ENCODE measurements at places on chromosomes 5 and 9. TPM values are rescaled to one million over a fixed set of nuclear protein-coding genes. Genes with fewer than 3 reads are reported as not detected.
A peak's percentile ranks its signal among the peaks of the same experiment; 100 is the strongest.

- no peak for DNase-seq
These were observed 69.8 kb downstream of the JMY start for GRCh38 chr5:79305706-79306105.

GRCh38 chr9:14251154-14252071, 62.5 kb downstream of the NFIB start:
- DNase-seq = peak; percentile 55

GRCh38 chr5:76099286-76099702, 16.1 kb downstream of the SV2C start:
- DNase-seq = no peak

SOX30 gene
- polyA plus RNA-seq = 0.58 TPM

DNA sequence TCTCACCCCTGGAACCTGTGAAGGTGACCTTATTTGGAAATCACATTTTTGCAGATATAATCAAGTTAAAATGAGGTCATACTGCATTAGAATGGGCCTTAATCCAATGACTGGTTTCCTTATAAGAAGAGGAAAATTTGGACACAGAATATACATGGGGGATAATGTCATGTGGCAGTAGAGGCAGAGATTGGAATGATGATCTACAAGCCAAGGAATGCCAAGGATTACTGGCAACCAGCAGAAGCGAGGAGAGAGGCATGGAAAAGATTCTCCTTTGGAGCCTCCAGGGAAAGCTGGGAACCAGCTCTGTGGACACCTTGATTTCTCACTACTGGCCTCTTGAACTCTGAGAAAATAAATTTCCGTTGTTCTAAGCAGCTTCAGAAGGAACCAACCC, 20.2 kb upstream of the CEP78 start:
- no peak for DNase-seq

BNC2 gene
- polyA plus RNA-seq = 11.1 TPM

LHX3 gene
- polyA plus RNA-seq = not detected

DNA sequence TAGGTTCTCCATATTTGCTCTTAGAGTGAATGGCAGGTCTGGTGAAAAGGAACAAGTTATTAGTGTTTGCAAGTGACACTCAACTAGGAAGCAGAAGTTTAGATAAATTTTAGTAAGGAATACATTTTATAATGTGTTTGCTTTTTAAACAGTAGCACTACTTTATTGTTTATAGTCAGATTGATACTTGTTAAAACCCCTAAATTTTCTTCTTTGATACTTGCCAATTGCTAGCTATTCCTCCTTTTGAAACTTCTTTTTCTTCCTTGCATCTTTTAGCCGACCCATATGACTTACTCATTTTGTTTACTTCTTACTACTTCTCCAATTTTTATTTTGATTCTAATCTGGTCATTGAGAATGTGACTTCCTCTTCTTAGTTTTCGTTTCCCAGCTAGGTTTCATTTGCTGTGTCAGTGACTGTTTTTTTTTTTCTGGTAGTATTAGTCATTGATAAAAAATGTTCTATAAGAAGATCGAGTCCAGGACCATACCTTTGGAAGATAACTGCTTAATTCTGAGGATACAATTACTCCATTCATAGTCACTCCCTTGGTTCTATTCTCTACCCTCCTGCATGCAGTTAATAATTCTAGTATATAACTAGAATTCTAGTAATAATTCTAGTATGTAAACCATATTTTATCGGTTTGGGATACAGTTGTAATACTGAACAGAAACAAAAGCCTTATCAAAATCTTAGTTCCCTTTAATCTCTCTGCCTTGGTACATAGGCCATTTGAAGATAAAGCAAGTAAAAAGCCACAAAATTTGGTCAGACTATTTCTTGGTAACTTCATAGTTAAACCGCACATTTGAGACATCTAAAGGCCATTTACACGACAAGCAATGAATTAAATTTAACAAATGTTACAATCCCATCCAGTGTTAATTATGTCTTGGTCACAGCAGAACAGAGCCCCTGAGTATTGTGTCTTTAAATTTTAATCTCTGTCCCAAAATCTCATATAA, 2.8 kb upstream of the RICTOR start:
- no peak for DNase-seq

PCDHAC2 gene
- polyA plus RNA-seq = 0.29 TPM

DNA sequence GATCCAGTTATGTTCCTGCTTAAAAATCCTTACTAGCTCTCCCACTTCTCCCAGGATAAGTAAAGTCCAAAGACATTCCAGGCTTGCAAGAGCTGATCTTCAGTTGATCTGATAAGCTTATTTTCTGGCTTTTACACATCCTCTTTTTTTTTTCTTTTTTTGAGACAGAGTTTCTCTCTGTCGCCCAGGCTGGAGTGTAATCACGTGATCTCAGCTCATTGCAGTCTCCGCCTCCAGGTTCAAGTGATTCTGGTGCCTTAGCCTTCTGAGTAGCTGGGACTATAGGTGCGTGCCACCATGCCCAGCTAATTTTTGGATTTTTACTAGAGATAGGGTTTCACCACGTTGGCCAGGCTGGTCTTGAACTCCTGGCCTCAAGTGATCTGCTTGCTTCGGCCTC, 37.3 kb upstream of the PTPN3 start:
- DNase-seq = no peak

DNA sequence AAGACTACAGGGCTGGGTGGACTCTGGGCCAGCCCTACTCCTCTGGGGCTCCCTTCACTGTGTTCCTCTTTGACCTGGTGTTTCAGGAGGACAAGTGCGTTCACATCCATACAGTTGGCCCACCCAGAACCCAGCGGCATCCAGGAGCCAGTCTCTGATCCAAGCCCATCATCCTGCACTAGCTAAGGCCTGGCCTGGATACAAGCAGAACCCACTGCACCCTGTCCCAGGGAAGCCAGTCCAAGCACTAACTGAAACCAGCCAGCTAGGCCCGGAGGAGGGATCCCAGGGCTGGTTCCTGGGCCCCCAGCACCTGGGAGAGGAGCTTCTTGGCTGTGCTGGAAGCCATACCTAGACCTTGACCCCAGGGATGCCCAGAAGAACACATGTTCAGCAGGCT, 4.1 kb upstream of the GBGT1 start:
- DNase-seq = no peak
